ENCODE measurements at places on chromosomes 5 and 9. TPM values are rescaled to one million over a fixed set of nuclear protein-coding genes. Genes with fewer than 3 reads are reported as not detected.

TAF1L gene
- total RNA-seq = not detected

GCNT4 gene
- 0.32 TPM for total RNA-seq

MLANA gene
- not detected for total RNA-seq

GBA2 gene
- total RNA-seq = 14.7 TPM

RASGRF2 gene
- 7.5 TPM for total RNA-seq

OBP2B gene
- total RNA-seq = not detected

TXNDC8 gene
- total RNA-seq = not detected

WDR31 gene
- total RNA-seq = 0.91 TPM

CAVIN4 gene
- total RNA-seq = 1.9 TPM

GABRG2 gene
- not detected for total RNA-seq

EDIL3 gene
- total RNA-seq = 60.1 TPM

LCN15 gene
- not detected for total RNA-seq

TMEM171 gene
- 0.24 TPM for total RNA-seq

MCIDAS gene
- total RNA-seq = not detected

ESM1 gene
- total RNA-seq = 0.16 TPM

GTF2H2 gene
- total RNA-seq = 19.4 TPM

LHX2 gene
- not detected for total RNA-seq

PCDHGC4 gene
- total RNA-seq = 0.13 TPM

DROSHA gene
- total RNA-seq = 37.6 TPM

PCDHB9 gene
- total RNA-seq = 0.08 TPM

SPATA31E1 gene
- total RNA-seq = not detected

SLC35D2 gene
- total RNA-seq = 23.0 TPM

ACTL7B gene
- not detected for total RNA-seq

ZNF879 gene
- total RNA-seq = 2.1 TPM

GPRIN1 gene
- total RNA-seq = 4.5 TPM

AQP7 gene
- total RNA-seq = not detected

ARL10 gene
- total RNA-seq = 5.7 TPM

FBXL7 gene
- 16.7 TPM for total RNA-seq

KYAT1 gene
- total RNA-seq = 15.1 TPM

C9orf85 gene
- 22.2 TPM for total RNA-seq

PPWD1 gene
- total RNA-seq = 13.6 TPM

FAF2 gene
- 41.0 TPM for total RNA-seq

CYSTM1 gene
- 6.0 TPM for total RNA-seq

SPATA31A3 gene
- total RNA-seq = not detected

ANKRD34B gene
- not detected for total RNA-seq

SPINK13 gene
- not detected for total RNA-seq

SLC25A2 gene
- not detected for total RNA-seq

SGCD gene
- total RNA-seq = 7.0 TPM

LCN10 gene
- not detected for total RNA-seq

SLC36A3 gene
- not detected for total RNA-seq

Data from epithelial cell of alveolus of lung (primary cell).